H9 (cell line): ENCODE measurements at places on chromosomes 7 and 10.

- no peak for DNase-seq
Observed at GRCh38 chr7:79820387-79820786, 314.2 kb upstream of the GNAI1 start.

GRCh38 chr10:70600512-70601395 is 1.8 kb downstream of the PRF1 start:
- DNase-seq = no peak

- no peak for DNase-seq
Observed at GRCh38 chr10:68046642-68047041, 28.4 kb downstream of the HERC4 start.

- DNase-seq = no peak
Observed at GRCh38 chr10:132141526-132142395, 45.0 kb upstream of the DPYSL4 start.

DNA sequence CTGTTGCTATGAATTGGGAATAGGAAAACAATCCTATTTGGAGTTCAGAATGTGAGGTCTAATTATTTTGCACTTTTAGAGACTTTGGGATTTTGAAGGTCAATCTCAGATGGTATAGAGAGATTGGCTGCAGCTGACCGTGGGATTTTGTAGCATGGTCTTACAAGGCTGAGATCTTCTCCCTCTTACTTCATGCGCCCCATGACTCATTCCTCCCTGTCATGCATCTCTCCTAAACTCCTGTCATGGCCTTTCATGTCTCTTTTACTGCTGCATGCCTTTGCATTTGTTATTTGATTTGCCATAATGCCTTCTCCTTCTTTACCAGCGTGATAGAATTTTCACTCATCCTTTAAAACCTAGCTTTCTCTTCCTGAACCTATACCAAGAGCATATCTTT is 133.1 kb downstream of the BBS9 start:
- no peak for DNase-seq

GRCh38 chr7:96224685-96225084 is 97.2 kb downstream of the SLC25A13 start:
- DNase-seq = peak; percentile 39

DNA sequence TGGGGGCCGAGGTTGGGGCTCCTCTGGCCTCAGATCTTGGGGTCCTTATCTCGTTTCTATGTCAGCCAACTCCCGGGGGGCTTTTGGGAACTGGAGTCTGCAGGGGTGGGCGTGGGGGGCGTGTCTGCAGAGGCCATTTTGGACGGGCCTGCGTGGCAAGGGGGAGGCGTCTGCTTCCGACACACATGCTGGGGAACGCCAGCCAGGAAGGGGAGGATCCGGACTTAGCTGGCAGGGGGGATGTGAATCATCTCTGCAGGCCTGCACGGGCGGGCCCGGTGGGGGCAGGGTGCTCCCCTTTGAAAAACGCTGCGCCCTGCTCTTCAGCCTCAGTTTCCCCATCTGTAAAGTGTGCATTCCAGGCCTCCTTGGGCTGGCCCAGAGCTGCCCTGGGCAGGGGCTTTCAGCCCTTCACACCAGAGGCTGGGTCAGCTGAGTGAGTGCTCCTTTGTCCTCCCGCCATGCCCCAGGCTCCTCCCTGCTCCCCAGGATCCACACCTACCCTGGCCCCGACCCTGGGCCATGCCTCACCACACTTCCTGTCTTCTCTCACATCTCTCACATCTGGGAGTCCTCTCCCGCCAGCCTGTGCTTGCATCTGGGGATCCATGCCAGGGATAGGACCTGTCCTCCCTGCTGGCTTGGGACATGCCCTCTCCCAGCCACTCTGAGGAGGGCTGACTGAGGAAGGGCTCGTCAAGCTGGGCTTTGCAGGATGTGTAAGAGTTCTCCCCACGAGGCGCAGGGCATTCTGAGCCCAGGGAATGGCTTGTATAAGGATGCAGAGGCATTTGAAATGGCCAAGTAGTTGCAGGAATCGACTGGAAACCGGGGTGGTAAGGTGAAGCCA is 172.6 kb upstream of the TNRC18 start:
- DNase-seq = peak; percentile 76

GRCh38 chr7:20140291-20141001 is 76.7 kb downstream of the MACC1 start:
- no peak for DNase-seq

DNA sequence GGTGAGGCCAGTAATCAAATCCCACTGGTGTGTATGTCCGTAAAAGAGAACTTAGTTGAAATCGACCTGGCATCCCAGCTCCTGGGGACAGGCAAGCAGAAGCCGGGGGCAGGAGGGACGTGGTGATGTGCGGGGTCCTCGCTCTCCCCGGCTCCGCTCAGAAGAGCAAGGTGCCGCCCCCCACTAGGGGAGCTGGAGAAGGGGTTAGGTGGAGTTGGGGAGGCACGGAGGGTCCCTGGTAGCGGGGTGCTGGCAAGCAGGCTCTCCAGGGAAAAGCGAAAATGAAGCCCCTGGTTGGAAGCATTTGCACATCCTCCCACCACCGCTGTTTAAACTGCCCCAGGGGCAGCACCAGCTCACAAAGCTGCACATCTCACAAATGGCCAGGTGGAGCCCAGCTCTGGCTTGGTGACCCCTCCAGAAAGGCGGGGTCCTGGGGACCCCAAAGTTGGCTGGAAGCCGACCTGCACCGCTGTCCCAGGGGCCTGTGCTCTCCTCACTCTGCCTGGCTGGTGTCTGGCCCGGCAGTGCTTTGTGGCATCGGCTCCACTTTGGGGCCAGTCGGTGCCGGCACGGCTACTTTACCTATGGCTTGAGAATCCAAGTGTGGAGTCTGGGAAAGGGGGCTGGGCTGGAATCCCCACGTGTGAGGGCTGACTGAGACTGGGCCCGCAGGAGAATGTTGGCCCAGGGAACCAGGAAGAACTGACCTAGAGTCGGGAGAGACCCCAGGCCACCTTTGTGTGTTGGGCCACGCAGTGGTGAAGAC is 2.9 kb upstream of the CFAP46 start:
- DNase-seq = peak; percentile 24

- no peak for DNase-seq
Observed at GRCh38 chr7:10815546-10815945, 158.1 kb upstream of the PHF14 start.

GRCh38 chr10:29039091-29039490 is 249.8 kb upstream of the LYZL1 start:
- no peak for DNase-seq

GRCh38 chr10:101442456-101442800 is 88.5 kb downstream of the BTRC start:
- no peak for DNase-seq

GRCh38 chr10:98208925-98209324 is 59.1 kb downstream of the LOXL4 start:
- no peak for DNase-seq
